ENCODE measurements at places on chromosomes 5 and 9.

- DNase-seq = no peak
Observed at GRCh38 chr9:69605406-69605805, 66.8 kb downstream of the APBA1 start.

- DNase-seq = no peak
Observed at GRCh38 chr9:113675475-113675941, 200.6 kb upstream of the ZNF618 start.

DNA sequence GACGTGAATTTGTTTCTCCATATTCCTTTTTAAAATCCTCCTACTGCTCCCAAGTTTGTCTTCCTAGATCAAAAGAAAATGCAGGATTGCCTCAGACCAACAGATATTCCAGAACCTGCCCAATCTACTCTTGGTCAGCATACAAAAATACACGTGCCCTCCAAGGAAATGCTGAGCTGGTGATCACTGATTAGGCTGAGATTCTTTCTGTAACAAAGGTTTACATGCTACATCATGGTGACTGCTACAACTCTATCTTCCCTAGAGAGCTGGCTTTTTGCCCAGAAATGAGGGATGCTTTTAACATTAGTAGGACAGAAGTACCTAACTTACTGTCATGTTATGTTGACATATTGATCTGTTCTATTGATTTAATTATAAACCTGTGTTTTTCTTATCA lies 35.5 kb downstream of the OR2Y1 start:
- no peak for DNase-seq

DNA sequence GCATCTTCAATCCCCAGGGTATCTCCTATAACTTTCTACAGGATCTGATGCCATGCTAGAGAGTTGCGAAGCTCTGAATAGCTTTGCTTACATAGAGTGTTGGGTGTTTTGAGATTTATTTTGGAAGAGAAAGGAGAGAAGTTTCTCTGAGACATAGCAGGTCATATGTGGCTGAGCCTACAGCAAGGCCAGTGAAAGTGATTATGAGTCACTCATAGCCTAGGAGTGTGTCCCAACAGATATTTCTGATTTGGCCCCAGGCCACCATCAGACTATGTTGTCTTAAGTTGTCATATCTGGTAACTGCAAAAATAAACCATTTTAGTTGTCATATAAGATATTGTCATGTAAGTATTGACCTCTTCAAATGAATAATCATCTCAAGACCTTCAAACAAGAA lies 132.0 kb upstream of the RAI14 start:
- DNase-seq = no peak

GRCh38 chr9:127526655-127527559 lies 75.6 kb downstream of the LRSAM1 start:
- DNase-seq = no peak

DNA sequence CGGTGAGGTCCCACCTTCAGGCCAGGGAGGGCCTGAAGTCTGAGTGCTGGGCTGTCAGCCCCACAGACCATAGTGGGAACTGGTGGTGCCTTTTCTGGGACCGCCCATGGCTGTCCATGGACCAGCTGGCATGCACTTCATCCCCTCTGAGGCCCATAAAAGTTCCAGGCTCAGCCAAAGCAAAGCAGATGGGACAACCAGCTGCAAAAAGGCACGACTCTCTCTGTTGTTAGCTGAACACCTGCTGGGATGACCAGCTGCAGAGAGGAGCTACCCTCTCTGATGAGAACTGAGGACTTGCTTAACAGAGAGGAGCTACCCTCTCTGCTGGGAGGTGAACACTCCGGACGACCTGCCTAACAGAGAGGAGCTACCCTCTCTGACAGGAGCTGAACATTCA lies 844.3 kb upstream of the DMAC1 start:
- DNase-seq = no peak

DNA sequence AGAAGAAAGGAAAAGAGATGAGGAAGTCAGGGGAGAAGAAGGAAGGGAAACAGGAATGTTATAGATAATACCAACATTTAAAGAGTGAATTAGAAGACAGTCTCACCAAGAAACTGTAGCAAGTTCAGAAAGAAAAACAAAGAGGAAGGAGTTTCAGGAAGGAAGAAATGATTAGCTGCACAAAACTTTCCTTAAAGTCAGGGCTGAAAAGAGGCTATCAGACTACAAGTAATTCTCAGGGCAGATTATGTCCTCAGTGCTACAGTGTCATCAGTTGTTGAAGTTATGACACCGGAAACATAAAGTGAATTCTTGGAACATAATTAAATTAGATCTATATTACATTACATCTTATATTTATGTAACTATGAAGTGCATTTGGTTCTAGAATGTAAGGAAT lies 226.9 kb downstream of the ARRDC3 start:
- no peak for DNase-seq

DNA sequence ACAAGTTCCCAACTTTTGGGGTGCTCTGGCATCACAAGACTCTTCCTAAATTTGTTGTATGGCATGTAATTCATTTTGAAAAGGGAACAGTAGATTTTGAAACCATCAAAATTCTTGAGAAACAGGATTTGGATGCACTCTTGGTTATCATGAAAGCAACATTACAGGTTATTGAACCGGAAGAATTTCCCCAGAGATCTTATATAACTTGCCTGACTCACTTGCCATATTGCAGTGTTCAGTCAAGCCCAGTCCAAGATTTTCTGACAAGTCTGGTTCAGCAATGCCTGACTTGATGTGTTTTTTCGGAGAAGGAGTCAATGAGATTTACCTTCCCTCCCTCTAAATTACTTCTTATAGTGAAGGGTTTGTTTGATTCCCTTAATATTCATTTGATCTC lies 32.0 kb downstream of the SMIM15 start:
- DNase-seq = no peak

DNA sequence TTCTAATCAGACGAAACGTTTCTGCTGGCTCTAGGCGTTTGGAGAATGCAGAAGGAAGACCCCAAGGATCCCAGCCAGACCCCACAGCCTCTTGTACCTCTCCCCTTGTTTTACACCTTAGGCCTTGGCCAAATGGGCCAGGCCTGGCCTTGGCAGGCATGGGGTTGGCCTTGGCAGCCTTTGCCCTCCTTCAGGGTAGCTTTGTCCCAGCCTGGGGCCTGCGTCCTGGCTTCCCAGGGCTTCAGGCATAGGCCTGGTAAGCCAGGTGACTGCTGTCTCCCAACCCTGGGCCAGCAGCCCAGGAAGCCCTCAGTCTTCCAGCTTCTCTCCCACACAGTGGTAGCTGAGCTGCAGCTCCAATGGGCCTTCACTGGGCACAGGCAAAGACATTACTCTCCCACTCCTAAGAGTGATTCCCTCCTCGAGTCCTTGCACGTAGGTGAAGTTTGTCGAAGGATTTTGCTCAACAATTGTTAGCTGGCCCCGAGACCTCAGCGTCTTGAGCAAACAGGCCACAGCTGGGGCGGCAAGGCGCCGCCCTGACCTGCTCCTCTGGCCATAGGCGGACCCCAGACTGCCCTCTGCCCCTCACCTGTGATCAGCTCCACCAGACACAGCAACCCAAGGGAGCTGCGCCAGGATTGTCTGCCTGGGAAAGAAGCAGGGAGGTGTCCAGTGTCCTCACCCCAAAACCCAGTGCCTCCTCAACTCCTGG lies 1.1 kb upstream of the PITX1 start:
- no peak for DNase-seq

DNA sequence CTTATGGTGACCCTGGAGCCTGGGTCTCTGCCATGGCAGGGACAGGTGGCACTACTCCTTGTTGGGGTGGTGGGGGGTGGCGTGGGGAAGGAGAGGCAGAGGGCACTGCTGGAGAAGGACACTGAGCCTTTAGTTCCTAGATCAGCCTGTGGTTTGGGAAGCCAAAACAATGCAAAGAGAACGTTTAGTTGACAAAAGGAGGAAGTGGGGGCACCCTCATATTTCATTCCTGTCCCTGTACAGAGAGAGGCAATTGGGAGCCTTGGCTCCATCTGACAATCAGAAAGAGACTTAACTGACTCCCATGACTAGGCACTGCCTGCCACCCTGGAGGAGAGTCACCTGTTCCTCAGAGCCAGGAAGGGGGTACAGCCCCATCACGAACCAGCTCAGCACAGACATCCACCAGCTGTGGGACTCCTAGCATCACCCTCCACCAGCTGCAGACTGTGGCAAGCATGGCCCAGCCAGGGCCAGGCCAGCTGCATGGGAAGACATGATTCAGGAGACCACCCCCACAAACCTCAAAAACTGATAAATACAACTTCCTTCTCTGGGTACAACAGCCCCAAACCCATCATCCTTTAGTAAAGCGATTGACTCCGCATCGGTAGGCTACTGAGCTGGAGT lies 257.5 kb downstream of the HSPA4 start:
- DNase-seq = no peak

GRCh38 chr5:72101828-72102227 lies 5.4 kb upstream of the MAP1B start:
- no peak for DNase-seq

DNA sequence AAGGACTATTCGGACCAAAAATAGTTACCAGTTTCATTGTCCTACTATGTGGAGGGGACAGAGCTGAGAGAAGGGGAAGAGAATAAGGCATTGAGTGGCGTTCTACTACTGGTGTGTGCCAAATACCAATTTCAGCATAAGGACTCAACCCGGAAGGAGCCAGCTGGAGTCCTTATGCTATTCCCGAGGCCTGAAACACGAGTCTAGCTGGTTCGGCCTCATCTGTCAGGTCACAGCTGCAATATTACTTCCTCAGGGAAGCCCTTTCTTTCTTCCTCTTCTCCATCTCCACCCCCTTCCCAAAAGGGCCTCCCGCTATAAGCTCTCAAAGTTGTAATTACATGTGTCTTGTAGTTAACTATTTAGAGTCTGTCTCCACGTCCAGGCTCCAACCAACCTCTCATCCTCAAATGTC lies 20.5 kb upstream of the FER start:
- no peak for DNase-seq

- DNase-seq = no peak
Observed at GRCh38 chr9:117233016-117233415, 181.8 kb downstream of the ASTN2 start.

GRCh38 chr5:149635394-149635793 lies 54.1 kb downstream of the ARHGEF37 start:
- no peak for DNase-seq

- DNase-seq = no peak
Observed at GRCh38 chr5:110096419-110096818, 406.7 kb downstream of the MAN2A1 start.

GRCh38 chr5:65749956-65750355 lies 28.0 kb downstream of the NLN start:
- no peak for DNase-seq

All from stimulated activated CD4-positive, alpha-beta T cell treated with anti-CD3 and anti-CD28 coated beads, Interleukin-1b, Interleukin-23, amount 100 ng/mL, for 1 hour (primary cell).